NCI-H1105 (cell line): ENCODE measurements at places on chromosomes 2 and 18.
A peak's percentile ranks its signal among the peaks of the same experiment; 100 is the strongest.

DNA sequence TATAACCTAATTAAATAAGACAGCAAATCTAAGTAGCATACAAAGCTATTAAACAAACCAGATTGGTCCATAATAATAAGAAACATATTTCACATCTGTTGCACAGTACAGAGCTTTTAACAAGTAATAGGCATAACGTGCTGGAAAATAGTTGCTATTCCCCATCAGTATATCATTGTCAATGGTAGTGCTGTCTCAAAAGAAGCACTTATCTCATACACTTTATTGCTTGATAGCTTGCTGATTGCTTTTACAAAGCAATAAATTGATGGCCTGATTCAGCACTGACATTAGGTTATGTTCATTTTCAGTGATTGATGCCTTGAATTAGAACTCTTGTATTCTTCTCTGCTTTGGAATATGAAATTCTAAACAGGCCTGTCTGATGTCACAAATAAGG, 641.7 kb downstream of the CBLN2 start:
- peak; percentile 28 for DNase-seq

- no peak for DNase-seq
These were observed 124.1 kb upstream of the MAP3K20 start for GRCh38 chr2:172951554-172951953.

DNA sequence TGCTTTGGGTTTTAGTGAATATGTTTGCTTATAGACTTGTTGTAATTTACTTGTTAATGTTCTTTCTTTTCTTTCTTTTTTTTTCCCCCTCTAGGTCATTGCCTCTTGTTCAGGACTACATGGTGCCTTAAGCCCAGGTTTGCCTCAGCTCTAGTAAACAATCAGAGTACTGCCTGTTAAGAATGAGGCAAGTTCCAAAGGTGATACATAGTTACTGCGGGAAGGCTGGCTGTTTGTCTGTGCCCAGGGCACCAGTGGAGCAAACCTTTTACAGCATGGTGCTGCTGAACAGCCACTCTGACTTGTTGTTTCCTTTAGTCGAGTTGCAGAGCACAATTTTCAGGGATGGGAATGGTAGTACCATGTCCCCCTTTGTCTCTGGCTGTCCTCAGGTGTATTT, 517.2 kb downstream of the NYAP2 start:
- DNase-seq = no peak

GRCh38 chr2:143117225-143117624, 12.0 kb upstream of the ARHGAP15 start:
- no peak for DNase-seq

DNA sequence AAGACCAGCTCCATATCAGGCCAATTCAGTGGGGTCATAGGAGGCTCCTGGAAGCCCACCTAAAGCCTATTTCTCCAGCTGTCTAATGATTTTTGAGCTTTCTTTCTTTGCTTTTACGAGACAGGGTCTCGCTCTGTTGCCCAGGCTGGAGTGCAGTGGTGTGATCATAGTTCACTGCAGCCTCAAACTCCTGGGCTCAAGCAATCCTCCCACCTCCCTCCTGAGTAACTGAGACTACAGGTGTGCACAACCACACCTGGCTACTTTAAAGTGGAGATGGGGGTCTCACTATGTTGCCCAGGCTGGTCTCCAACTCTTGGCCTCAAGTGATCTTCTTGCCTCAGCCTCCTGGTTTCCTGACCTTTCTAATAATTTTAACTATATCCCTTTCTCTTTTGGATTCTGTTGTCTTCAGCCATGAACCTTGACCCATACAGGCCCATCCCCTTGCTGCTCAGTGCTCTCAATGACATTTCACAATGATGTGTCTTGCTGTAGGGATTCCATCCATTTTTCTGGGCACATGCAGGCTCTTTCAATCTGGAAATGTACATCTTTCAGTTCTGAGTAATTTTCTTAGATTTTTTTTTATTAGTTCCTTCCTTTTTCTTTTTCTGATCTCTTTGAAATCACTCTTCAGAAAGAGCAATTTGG, 29.7 kb downstream of the GNLY start:
- DNase-seq = no peak

DNA sequence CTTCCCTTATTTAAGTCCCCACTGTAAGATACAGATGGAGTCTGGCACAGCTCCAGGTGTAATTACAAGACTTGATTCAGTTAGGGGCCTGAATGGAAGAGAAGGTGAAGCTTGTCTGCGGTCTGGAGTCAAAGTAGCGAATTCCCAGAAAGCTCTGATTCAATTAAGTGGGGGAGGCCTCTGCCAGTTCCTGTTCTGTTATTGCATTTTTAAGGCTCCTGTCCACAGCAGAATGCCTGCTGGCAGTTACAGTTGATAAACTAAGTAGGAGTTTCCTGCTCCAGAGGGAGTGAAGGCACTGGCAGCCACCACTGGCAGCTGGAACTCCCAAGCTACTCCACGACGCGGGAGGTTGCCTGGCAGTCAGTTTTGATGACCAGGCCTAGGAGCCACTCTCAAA, 181.1 kb downstream of the SOCS6 start:
- DNase-seq = peak; percentile 35

DNA sequence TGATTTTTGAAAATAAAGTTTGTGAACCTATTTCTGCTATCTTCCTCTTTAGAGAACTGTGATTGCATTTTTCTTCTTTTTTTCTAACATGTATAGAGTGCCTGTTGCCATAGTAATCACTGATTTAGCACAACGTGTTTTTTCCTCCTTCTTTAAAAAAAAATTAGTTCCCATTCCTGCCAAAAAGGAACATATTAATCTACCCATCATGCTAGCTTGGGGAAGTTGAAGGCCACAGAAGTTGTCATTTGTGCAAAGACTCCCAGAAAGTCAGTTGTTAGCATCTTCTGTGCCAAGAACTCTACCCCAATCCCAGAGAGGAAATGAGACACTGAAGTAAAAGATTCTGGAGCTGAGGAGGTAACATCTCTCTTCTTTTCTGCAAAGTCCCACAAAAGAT, 57.3 kb downstream of the SLC8A1 start:
- DNase-seq = no peak

- DNase-seq = no peak
These were observed 15.4 kb upstream of the RMC1 start for GRCh38 chr18:23487738-23488570.

DNA sequence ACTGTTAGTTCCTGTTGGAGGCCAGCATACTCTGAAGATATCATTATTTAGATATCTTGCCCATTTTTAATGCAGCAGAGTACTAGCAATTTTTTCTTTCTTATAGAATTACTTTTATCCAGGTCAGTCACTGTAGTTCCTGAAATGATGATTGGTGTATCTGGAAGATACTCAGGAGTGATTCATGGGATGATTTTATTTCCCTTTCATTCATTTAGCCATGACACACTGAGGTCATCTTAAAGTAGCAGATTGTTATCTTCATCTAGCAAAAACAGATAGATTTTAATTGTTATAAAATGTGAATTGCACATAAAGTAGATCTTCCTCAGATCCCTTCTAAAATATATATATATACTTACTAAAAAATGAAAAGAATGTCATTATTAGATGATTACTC, 109.1 kb downstream of the PIK3C3 start:
- DNase-seq = no peak

- DNase-seq = no peak
These were observed 14.9 kb upstream of the LYPD6 start for GRCh38 chr2:149315461-149315860.

DNA sequence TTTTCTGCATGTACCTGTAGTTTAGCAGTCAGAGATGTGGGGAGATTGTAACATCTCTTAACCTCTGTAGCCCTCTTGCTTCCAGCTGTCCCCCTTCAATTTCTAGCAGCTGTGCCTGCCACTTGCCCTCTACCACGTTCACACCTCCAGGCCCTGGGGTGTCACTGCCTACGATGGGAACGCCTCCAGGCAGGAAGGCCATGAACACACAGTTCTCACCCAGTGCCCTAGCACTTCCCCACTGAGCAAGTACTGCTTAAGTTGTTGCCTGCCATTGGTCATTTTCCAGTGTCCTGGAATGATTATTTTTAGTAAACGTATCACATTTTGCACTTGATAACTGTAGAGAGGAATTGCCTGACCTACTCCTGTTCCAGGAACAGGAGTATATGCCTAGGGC, 77.1 kb upstream of the B3GNT7 start:
- DNase-seq = no peak

GRCh38 chr2:205929246-205929942, 156.6 kb downstream of the INO80D start:
- no peak for DNase-seq

DNA sequence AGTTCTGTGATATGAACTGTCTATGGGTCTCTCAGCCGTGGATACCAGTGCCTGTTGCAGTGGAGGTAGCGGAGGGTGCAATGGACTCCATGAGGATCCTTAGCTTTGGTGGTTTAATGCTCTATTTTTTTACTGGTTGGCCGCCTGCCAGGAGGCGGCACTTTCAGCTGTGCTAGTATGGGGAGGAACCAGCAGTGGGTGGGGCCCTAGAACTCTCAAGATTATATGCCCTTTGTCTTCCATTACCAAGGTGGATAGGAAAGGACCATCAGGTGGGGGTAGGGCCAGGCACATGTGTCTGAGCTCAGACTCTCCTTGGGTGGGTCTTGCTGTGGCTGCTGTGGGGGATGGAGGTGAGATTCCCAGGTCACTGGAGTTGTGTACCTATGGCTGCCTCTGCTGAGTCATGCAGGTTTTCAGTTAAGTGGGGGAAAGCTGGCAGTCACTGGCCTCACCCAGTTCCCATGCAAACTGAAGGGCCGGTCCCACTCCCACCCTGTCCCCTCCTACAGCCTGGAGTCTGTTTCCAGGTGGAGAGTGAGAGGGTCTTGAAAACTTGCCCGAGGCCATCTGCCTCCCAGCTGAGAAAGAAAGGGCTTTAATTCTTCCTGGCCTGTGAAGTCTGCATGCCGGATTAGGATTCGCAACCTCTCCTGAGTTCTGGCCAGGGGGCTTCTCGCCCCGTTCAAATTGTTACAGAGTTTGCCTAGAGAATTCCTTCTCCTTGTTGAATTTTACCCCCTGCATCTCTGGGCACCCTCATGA, 14.5 kb downstream of the KCNS3 start:
- DNase-seq = no peak

- DNase-seq = no peak
These were observed 6.5 kb upstream of the CFAP221 start for GRCh38 chr2:119537792-119538191.

DNA sequence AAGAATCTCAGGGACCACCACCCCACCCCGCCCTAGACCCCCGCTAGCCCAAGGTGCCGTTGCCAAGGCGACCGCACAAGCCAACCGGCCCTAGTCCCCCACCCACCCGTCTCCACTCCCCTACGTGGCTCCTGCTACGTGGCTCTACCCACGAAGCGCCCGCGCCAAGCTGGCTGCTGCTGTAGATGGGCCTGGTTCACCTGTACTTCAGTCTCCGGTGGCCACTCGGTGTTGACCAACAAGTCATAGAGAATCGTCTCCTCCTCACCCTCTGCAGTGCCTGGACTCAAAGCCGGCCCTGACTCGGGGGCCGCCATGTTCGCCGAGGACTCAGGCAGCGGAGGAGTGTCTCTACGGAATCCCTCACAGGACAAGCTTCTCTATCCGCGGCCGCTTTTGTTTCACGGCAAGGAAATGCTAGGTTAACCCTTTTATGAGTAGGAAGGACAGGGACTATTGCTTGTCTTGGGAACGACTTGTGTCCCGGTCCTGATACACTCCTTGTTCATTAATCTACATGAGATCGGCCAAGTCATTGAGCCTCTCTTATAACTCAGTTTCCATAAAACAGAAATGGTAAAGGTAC, at the start of gene NBAS:
NBAS (minus strand) TSS at position 347 of the 586 bp plus-strand sequence; CDS start at position 317, 30 bp downstream.
- peak; percentile 69 for DNase-seq

DNA sequence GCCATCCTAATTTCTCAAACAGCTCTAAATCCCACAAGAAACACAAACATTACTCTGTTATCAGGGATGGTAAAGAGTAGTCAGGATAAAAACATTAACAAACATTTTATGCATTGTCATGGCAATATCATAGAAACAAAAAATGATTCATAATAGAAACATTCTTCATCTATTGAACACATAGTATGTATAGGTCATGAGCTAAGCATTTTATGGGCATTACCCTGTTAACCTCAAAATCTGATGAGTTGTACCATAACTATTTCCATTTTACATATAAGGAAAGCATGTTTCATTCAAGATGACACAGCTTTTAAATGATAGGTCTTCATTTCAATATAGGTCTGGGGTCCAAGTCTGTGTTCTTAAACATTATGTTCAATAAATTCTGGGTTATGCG, 344.9 kb downstream of the RND3 start:
- no peak for DNase-seq
